ENCODE measurements at places on chromosomes 6 and 20.
A peak's percentile ranks its signal among the peaks of the same experiment; 100 is the strongest.

- DNase-seq = no peak
Measured at GRCh38 chr6:120903836-120904235, 430.4 kb downstream of the TBC1D32 start.

DNA sequence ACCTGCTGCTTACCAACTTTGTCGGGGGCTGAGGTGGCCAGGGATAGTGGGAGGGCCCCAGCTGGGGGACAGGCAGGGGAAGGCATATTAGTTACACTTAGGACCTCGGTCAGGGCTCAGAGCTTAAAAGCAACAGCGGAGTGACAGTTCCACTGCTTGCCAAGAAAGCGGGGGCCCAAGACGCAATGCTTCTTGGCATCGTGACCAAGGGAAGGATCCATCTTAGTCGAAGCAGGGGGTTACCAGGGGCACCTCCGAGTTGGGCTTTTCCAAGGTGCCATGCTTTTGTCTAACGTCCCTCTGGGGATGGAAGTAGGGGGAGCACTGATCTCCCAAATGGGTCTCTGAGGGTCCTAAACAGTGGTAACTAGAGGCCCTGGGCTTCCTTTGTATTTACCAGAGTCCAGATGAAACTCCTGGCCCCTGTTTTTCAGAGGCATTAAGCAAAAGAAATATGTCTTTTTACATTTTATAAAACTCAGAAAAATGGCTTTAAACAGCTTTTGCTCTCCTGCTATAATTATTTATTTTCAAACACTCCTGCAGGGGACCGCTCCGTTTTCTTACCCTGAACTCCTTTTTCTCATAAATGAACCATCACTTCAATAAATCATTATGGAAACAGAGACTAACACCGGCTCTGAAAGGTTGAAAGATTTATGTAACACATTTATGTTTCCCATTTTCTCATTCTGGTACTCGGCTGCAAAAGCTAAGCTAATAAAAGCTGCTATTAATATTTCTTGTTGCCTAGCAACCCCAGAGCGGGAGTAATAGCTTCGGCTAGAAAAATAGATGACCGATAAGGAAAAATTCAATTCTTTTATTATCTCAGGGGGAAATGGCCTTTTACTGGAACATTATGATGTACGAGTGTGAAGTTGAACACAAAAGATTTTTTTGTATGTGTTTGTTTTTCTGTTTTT lies 100.4 kb downstream of the TOX2 start:
- no peak for DNase-seq

DNA sequence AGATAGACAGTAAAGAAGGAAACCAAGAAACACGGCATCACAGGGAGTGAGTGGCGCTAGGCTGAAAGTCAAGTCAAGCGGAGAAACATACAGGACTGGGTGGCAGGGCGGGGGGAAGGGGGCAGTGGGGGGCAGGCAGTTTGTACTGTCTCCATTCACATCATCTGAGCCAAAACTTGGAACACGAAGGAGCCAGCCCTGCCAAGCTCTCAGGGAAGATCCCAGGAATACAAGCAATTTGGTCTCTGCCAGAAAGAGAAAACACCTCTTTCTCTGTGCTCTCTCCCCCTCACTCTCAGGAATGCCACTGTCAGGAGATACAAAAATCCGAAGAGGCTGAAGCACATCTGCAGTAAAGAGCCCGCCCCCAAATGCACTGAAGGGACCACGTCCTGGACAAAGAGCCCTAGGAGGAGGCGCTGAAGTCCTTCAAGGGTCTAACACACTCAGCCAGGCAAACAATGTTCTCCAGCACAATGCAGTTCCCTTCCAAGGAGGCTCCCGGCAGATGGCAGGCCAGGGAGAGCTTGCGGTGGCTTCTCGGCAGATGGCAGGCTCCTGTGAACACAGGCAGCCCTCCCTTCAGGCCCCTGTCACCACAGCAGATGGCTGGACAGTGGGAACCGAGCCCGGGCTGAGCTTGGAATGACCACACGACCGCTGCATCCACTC lies 90.0 kb downstream of the ATP9A start:
- DNase-seq = peak; percentile 31

DNA sequence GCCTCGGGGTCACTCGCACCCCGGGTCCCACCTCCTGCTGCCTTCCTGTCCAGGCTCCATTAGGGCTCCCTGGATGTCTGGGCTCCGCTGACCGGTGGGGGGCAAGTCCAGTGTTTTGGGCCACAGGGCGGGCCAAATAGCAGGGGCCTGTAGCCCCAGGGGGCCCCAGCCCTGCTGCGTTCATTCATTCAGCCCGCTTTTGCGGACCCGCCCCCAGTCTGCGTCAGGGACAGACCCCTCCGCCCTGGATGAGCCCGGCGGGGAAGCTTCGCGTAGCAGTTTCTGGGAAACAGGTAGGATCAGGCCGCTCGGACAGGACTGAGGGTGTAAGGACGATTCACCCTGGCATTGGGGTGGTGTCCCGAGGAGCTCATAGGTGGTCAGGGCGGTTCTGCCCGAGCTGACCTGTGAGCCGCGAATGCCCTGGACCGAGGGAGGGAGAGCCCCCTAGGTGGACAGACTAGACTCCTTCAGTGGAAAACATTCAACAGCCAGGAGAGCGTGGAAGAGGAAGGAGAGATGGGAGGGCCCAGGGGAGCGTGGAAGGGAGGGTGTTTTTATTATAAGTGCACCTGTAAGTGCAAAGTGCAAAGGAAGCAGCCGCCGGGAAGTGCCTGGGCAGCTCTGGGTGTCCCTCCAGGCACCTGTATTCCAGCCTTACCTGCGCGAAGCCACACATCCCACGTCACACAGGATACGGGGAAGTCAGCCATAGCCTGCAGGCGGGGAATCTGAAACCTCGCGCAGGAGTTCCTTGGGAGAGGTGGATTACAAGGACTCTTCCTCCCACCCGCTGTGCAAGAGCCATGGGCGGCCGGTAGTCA lies 662 bp downstream of the ENTPD6 start:
- DNase-seq = no peak

DNA sequence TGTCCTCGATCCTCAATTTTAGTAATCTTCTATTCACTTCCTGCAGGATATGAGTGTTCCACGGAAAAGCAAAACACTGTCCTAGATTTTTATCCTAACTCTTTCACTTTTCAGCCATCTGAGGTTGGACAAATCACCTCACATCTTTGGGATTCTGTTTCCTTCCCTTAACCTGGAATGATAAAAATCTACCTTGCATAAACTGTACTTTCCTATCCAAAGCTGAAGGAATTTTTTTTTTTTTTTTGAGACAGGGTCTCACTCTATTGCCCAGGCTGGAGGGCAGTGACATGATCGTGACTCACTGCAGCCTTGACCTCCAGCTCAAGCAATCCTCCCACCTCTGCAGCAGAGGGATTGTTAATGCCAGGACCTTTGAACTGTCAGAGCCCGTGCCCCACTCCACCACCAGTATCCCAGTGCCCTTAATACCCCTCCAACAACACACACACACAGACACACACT lies 20.5 kb downstream of the CAPN11 start:
- DNase-seq = no peak

DNA sequence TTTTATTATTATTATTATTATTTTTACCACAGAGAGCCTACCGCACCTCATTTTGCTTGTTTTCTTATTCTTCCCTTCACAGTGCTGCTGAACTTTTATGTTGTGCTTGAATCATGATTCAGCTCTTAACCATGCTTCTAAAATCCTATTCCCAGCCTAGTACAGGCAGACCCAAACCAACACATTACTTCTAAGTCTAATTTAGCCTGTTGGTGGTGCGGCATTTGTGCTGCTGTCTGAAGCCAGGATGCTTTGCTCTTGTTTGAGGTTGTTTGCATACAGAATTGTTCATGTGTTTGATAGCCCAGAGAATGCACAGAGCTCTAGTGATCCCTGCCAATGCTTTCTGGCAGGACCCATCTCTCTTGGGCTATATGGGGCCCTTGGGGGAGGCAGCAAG lies 213.5 kb upstream of the KCNG1 start:
- no peak for DNase-seq

DNA sequence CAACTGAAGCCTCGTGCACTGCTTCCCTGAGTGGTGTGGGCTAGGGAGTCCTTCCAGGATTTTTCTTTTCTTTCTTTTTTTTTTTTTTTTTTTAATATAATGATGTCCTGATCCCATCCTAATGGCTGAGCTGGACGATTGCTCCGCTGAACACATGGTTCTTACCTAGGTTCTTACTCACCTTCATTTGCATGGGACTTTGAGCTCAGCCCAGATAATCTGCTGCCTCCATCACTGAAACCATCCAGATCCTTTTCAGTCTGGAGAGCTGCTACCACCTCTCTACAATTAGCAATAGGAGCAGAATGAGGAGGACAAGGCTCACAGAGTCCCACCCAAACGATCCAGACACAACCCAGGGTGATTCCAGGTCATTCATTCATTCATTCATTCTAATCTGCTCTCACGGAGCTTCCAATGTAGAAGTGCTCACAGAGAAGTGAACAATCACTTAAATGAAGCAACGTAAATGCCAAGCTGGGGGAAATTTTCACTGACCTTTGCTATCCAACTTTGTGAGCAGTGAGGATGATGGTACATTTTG lies 246.3 kb upstream of the RREB1 start:
- DNase-seq = no peak

DNA sequence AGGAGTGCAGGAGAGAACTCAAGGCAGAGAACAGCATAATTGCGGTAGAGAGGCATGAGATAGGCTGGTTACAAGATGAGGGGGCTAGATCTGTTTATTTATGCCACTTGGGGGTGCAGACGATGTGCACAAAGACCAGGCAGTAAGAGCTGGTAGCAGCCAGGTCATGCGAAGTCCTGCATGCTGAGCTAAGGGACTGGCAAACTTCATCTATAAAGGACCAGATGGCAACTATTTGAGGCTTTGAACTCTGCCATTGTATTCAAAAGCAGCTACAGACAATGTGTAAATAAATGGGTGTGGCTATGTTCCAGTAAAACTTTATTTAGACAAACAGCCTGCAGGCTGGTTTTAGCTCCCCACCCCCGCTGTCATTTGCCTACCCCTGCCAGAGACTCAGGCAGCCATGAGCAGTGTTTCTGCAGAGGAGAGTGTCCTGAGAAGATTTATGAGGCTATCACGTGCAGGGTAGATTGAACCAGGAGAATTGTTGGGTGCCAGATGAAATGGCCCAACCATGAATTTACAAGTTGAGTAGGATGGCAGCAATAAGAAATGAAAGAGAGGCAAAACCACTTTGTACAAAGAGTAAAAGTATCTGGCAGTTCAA lies 253.4 kb upstream of the MOCS1 start:
- no peak for DNase-seq

GRCh38 chr6:87826424-87826823 lies 124.4 kb upstream of the AKIRIN2 start:
- no peak for DNase-seq

DNA sequence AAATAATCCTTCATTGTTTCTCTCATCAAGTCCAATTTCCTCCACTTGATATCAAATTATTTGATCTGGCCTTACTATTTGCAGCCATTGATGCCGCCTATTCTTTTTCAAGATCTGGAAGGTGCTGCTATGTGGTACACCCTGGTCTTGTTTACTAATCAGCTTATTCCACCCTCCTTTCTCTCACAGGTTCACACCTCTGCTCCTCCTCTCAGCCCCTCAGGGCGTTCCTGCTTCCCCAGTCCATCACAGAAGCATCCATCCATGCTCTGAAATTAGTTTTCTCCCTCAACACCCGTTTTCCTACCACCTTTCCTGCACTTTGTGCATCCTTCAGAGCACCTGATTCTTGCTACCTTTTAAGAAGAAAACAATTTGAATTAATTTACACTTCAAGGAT lies 183.6 kb downstream of the EPHA7 start:
- no peak for DNase-seq

- DNase-seq = no peak
Measured at GRCh38 chr6:50706575-50706974, 6.8 kb upstream of the TFAP2D start.

DNA sequence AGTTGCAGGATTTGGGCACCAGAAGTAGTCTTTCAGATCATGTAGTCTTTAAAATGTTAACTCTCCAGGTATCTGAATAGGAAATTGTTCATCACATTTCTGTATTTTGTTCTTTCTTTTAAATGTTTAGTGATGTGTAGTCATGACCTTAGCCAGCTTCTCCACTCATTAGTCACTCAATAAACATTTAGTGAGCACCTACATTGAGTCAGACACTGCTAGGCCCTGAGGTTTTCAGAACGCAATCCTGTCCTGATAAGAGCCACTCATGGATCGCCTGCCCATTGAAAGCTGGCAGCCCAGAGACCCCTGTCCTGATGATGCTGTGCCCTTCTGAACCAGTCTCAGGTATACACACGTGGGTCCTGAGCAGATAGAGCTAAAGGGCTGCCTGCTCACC lies 163.4 kb upstream of the HEY2 start:
- DNase-seq = no peak

DNA sequence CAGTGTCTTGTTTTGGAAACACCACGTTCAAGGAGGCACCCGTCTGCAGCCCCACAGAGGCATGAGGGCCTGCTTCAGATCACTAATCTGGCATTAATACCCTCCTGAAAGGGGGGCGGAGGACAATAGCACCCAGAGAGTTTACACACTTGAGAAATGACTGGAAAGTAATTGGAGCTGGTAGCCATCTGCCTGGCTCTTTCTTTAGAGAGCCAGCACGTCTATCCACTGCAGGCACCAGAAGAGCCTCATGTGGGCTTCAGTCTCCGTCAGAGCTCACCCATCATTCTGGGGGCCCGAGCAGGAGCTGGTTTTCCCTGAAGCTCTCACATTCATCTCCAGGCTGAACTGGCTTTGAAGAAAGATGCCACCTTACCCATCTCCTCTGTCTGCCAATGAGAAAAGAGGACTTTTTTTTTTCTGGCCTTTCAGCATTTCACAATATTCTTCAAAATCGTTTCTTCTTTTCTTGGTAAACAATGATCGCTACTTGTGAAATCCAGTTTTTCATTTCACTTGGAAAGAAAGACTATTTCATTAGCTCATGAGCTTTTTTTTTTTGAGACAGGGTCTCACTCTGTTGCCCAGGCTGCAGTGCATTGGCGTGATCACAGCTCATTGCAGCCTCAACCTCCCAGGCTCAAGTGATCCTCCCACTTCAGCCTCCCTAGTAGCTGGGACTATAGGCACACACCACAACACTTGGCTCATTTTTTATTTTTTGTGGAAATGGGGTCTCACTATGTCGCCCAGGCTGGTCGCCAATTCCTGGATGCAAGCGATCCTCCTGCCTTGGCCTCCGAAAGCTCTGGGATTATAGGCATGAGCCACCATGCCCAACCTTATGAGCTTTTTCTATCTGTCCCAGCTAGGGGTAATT lies 124.7 kb upstream of the ZNF217 start:
- no peak for DNase-seq

DNA sequence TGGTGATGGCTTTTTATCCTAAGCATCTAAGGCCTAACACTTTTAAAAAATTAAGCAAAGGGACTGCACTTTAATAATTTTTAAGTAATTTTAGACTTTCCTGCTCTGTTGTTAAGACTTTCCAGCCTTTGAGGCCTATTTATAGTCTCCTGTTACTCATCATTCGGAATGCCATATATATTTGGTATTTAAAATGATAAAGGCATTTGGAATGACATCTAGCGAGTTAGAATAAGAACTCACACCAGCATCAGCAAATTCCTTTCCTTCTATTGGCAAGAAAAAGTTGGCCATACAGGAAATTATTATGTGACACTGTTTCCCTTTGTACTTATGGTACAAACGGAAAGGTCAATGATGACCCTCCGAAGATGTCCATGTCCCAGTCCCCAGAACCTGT lies 88.1 kb upstream of the STMND1 start:
- no peak for DNase-seq
